ENCODE measurements at places on chromosomes 5 and 9. TPM values are rescaled to one million over a fixed set of nuclear protein-coding genes. Genes with fewer than 3 reads are reported as not detected.

The FBLL1 gene
- 2.5 TPM for polyA plus RNA-seq

The SLC4A9 gene
- polyA plus RNA-seq, result not detected

DNA sequence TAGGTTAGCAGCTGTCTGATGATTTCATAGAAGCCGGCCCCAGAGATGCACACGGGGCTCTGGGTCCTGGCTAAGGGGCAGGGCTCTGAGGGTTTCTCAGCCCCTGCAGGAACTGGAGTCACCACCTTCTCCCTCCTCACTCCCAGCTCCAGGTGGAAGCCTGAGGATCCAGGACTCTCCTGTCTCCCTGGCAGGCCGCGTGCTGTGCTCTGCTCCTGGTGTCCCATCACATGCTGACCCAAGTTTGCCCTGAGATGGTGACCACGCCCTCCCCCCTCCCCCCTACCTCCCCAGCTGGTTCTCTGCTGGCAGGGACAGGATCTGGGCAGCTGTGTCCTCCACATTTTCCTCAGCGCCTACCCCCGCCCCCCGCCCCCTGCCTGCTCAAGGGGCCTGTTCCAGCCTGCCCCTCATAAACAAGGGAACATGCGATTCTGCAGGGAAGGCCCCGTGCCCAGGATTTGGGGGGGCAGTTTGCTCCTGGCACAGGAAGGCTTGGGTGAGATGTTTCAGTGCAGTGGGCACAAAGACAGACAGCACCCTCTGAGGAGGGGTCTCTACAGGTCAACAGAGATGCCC is 87.4 kb downstream of the PSD2 start:
- DNase-seq, result no peak

GRCh38 chr5:143006501-143006900 is 236.3 kb downstream of the ARHGAP26 start:
- DNase-seq, result no peak

DNA sequence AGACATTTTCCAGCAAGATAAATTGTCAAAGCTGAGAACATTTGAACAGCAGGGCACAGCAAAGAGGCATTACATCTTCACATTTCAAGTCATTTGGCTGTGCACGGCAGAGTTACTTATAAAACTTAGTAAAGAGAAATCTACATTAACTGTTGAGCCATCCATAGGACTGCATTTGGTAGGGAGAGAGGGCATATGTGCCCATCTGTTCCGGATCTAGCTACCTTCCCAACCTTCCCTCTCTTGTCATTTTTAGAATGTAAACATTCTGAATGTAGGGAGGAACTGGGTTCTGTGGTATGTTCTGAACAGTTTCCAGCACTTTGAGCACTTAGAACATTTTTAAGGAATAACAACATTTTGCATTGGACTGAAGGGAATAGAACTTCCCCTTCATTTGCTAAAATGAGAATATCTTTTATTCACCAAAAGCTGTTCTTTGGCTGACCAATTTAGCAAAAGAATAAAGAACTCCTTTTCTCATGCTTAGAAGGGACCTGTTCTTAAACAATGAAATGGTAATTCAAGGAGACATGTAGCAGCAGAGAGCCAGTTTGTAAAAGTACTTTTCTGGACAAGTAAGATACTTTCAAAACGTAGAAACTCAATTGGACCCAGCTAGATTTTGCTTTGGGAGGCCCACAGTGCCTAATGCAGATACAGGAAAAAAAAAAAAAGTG is 104.4 kb downstream of the CETN3 start:
- no peak for DNase-seq

DNA sequence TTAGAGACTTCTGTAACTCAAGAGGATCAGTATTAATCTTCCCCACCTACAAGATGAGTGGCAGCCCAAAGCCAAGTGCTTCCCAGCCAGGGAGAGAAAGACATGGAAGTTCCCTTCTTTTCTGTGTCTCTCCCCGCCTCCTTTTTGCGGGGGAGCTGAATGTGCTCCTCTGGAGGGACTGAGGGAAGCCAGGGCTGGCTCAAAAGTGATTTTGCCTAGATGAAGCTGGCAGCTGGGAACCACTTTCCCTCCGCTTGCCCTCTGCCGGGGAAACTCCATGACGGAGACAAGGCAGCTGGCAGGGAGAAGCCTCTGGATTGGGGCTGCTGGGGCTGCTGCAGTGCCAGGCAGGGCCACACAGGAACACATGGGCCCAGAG is 24.4 kb downstream of the EGR1 start:
- peak; percentile 0 for DNase-seq
